ENCODE measurements at places on chromosomes 4 and X.

- peak; percentile 32 for DNase-seq
These were observed at the start of gene TMLHE for GRCh38 chrX:155612312-155613224. Gene TMLHE, minus strand, starts transcription at chrX:155612952. Its CDS starts 67,676 bp downstream, at chrX:155545276.

DNA sequence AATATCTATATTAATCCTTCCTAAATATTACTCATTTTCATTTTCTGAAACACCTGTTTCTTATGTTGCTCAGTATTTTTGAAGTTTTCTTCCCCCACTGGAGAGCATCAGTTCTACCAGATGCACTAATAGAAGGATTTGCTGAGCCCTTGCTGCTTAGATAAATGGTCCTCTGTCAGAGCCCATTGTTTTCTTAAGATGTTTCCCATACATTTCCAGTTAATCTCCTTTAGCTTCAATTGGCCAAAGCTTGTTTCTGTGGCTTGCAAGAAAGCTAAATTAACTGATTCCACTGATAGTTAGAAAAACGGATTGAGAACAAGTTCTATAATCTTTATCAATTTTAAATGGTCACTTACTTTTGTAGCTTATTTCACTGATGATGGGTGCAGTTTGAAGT lies 1425.5 kb downstream of the PCDH18 start:
- no peak for DNase-seq

DNA sequence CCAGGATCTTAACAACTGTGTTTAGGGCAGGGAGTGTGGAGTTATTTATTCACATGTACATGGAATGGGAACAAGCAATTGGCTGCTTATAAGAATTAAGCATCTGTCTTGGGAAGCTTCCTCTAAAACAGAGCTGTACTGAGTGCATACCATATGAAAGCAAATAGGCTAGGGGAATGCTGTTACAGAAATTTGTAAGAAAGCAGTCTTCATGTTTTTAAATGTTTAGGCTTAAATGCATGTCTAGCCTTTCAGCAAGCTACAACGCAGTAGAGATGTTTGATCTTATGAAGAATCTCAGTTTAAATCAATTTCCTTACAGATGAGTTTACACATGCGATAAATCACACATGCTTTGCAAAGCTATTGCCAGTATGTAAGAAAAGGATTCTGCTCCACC lies 123.1 kb upstream of the MID1 start:
- no peak for DNase-seq

- no peak for DNase-seq
These were observed 101.1 kb downstream of the ATP8A1 start for GRCh38 chr4:42555828-42556227.

DNA sequence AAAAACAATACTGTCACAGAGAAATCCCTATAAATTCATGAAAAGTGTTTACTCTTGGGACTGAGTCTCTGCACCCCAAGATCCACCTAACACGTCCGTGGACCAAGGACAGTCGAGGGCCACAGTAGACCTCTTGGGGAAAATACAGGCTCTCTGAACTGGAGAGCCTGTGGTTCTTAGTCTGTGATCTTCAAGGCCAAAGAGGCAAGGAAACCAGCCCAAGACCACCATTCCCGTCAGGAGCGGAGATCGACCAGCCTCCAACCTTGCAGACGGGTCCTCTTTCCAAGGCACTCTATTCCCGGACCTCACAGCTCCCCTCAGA lies 1.6 kb upstream of the APBB2 start:
- no peak for DNase-seq

DNA sequence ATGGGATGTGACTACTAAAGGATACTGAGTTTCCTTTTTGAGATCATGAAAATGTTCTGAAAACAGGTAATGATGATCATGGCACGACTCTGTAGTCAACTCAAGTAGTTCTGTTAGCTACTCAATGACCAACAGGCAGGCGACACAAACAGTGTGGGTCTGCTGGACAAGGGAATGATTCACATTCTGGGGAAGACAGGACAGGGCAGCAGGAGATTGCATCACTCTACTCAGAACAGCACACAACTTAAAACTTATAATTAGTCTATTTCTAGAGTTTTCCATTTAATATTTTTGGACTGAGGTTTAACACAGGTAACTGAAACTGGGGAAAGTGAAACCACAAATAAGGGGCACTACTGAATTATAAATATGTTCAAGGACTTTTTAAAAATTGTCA lies 365.2 kb downstream of the PRDM5 start:
- DNase-seq: no peak

- DNase-seq: no peak
These were observed 926.6 kb downstream of the STIM2 start for GRCh38 chr4:27787195-27787594.

- no peak for DNase-seq
These were observed 231.4 kb downstream of the PRDM5 start for GRCh38 chr4:120691106-120691505.

GRCh38 chr4:172963498-172964294 lies 204.9 kb upstream of the GALNT7 start:
- no peak for DNase-seq

DNA sequence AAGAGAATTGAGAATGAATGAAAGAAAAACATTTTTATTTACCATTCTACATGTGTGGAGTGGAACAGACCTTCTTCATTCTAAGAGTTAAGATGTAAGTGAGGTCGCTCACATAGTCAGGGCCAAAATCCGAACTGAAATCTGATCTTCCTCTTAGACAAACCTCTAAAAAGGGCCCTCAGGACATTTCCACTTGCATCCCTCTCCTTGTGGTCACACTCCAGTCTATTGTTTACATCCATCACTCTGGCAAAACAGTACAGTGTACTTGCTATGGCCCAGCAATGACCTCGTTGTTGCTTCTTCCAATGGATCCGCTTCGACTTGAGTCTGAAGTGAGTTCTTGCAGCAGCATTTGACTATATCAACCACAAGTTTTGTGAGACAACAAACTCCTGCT lies 54.2 kb downstream of the MOSPD2 start:
- DNase-seq: no peak

DNA sequence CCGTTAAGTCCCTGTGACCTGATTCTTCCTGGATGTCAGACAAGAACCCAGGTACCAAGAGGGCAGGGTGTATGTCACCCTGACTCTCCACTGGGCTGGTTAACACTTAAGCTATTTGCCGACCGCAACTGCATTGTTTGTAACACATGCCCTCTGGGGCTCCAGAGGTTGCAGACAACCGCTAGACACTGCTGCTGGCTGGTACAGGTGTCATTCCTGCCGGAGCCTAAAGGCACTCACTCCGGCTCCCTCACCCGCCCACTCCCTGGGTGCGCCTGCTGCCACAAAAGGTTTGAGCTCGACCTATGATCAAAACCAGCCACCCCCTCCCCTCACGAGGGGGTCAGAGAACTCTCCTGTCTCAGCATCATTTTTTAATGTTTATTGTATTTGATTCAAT lies 208.2 kb downstream of the FAT4 start:
- DNase-seq: no peak

DNA sequence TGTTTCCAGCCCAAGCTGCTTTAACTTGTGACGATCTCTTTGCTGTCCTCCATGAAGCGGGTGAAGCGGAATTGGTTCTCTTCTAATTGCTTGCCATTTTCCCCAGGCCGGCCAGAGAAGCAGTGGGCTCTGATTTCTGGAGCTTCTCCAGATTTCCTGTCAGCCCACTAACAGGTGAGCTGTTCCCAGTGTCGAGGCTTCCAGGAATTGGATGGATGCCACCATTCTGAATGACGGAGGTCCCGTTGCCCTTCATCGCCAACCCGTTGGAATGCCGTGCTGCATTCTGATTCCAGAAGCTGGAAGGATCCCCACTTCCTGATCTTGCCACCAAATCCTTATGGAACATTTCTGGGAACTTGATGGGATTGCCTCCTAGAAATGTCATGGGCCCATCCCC lies 31.0 kb downstream of the PAGE1 start:
- no peak for DNase-seq

GRCh38 chr4:113109106-113109718 lies 59.8 kb downstream of the ANK2 start:
- no peak for DNase-seq

DNA sequence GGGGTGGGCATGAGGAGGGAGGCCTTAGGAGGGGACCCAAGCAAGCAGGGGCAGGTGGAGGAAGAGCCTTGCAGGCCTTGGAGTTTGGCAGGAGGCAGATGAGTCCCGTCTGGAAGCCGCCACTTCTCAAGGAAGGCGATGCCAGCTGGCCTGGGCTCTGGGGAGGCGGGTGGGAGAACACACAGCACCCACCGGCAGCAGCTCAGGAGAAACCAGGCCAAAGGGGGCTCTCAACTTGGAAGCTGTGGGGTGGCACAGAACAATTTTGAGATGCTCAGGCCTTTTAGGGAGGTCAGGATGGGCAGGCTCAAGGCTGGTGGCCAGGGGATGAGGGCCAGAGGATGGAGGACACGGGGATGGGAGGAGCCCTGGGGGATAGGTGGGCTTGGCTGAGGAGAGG lies 11.6 kb upstream of the DUSP9 start:
- no peak for DNase-seq

- no peak for DNase-seq
These were observed 151.1 kb downstream of the CFAP299 start for GRCh38 chr4:80486603-80487002.

- no peak for DNase-seq
These were observed 5.3 kb downstream of the RS1 start for GRCh38 chrX:18666614-18667013.

- DNase-seq: no peak
These were observed 79.5 kb upstream of the SLIT2 start for GRCh38 chr4:20172070-20172760.

DNA sequence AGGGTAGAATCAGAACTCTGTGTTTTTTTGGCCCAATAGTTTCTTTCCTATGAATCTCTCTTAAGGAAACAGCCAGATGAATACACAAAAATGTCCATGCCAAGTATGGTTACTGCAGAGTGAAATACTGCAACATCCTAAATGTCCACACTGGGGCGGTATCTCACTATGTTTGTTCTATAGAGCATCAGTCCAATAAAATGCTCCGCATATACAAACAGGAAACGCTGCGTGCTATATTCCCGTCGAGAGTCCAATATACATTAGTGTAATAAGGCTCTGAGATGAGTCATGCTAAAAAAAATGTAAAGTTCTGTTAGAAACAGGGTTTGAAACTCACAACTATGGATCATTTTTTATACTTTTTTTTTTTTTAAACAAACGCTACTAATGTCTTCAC lies 72.9 kb upstream of the ENOX2 start:
- no peak for DNase-seq

GRCh38 chr4:155207534-155208257 lies 740 bp upstream of the NPY2R start:
- DNase-seq: no peak

- no peak for DNase-seq
These were observed 75.0 kb downstream of the NAA11 start for GRCh38 chr4:79250887-79251286.

GRCh38 chrX:86910602-86911311 lies 606.8 kb upstream of the KLHL4 start:
- no peak for DNase-seq

DNA sequence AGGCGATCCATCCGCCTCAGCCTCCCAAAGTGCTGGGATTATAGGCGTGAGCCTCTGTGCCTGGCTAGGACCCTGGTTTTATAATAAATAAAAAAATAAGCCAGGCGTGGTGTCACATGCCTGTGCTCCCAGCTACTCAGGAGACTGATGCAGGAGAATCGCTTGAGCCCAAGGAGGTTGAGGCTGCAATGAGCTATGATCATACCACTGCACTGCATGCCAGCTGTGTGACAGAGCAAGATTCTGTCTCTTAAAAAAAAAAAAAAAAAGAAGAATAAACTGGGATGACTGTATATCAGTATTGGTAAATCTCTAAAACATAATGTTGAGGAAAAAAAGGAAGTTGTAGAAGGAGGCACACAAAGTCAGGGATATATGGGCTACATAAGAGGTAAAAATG lies 45.7 kb upstream of the SLC34A2 start:
- no peak for DNase-seq

GRCh38 chrX:136130931-136131833 lies 16.2 kb upstream of the FHL1 start:
- DNase-seq: no peak

GRCh38 chrX:18920079-18920478 lies 63.8 kb downstream of the PHKA2 start:
- DNase-seq: no peak

- no peak for DNase-seq
These were observed 34.7 kb upstream of the LGI2 start for GRCh38 chr4:25065431-25065858.

DNA sequence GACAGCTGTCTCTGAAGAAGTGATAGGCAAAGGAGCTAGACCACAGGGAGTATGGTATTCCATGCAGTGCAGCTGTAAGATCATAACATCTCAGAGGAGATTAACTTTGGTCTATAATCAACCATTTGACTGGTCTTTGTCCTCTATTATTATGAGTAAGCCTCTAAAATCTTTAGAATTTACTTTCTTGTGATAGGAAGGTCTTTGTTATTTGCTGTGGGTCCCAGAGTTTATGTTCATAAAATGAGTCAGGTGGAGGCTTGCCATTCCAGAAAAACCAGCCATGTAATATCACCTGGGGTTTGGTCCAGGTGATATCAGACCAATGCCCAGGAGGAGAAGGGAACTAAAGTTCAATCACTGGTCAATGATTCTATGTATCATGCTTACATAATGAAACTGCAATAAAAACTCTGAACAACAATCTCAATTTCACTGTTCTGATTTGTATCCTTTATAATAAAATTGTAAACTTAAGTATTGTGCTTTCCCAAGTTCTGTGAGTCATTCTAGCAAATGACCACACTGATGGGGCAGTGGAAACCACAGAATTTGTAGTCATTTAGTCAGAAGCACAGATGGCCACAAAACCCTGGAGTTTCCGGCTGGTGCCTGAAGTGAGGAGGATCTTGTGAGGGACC lies 239.6 kb upstream of the TRAM1L1 start:
- no peak for DNase-seq

- DNase-seq: no peak
These were observed 52.4 kb downstream of the DDX3X start for GRCh38 chrX:41386222-41386990.

DNA sequence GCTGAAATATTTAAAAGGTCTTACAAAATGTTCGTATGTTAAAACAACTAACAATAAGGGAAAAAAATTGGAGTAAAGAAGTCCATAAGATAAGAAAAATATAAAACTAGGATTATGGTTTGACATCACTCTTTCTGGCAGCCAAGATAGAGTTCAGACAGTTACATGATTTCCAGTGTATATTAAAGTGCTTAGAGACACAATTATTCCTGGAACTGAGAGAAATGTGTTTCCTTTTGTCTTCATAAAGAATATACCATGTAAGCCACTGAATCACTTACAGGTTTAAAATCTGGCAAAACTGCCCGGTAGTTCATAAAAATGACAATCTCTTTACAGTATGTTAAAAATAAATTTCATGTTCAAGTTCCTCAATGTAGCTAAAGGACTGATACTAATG lies 538.7 kb upstream of the ATOH1 start:
- DNase-seq: no peak

DNA sequence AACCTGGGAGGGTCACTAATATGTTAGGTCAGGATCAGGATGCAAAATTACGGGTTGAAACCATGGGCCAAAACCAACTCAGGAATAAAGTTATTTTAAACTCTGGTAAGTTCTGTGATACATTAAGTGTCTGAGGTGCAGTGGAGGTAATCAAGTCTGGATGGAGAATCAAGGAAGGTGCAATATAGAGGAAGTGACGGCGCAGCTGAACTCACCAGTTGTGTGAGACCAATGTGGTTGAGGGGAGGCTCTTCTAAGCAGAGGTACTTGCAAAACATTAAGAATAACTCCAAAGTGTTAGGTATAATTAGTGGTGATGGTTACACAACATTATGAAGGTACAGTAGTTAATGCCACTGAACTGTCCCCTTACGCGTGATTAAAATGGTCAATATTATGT lies 19.7 kb downstream of the GAB3 start:
- DNase-seq: no peak
